Ammon's horn (tissue), 1 donor: ENCODE measurements at places on chromosomes 3 and 15.
A peak's percentile ranks its signal among the peaks of the same experiment; 100 is the strongest.

DNA sequence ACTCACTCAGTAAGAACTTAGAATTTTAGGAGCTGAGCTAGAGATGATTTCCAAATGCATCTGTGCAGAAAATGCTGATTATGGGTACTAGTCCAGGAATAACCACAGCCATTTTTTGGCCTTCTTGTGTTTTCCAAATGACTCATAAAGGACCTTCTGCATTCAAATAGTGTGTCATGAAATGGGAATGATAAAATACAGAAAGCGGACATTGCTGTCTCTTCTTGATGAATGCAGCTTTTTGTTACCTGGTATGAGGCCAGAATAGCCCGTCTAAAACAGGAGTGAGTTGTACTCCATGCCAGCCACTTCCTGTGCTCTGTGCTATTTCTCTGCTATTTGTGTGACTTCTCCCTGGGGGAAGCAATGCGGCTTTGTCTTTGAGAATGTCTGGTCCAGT, 20.5 kb upstream of the FRMD5 start:
- peak; percentile 3 for DNase-seq

DNA sequence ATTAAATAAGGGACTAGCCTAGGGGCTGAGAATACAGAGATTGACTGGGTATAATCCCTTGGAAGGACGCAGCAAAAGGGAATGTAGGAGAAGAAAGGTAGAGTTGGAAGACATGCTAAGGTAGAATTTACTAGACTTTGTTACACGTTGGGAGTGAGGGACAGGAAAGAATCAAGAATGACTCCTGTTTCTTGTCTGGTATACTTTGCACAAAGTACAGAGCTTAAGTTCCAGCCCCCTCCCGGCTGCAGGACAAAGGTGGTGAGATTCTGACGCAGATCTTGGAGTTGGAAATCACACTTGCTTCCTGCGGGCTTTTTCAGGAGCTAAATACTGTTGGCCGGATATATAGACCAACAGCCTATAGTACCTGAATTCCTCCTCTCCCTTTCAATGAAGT, 895 bp downstream of the HYKK start:
- DNase-seq, result no peak

GRCh38 chr3:174409086-174409743, 449.9 kb upstream of the NAALADL2 start:
- DNase-seq, result no peak

- DNase-seq, result peak; percentile 14
Observed at GRCh38 chr3:180175572-180175971, 138.8 kb upstream of the PEX5L start.

DNA sequence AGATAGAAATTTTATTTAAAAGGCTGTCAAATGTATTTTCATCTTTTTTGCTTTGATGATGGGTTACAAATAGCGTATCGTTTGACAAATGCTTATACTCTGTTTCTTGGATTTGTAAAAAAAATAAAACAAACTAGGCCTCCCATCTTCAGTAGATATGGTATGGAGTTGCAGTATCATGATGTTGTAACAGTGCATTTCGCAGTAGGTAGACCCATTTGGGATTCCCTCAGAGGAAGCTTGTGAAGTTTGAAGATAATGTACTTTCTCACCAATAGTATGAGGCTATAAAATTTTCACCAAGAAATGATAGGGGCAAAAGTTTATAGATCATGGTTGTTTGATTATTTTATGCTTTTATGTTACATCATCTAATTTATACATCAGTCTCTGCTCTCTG, 10.8 kb downstream of the MBNL1 start:
- no peak for DNase-seq

- no peak for DNase-seq
Observed at GRCh38 chr3:127694467-127695215, 21.9 kb downstream of the ABTB1 start.

GRCh38 chr3:62553811-62554210, 180.5 kb upstream of the FEZF2 start:
- no peak for DNase-seq

- no peak for DNase-seq
Observed at GRCh38 chr15:101054116-101054515, 135.0 kb downstream of the LRRK1 start.

- DNase-seq, result no peak
Observed at GRCh38 chr15:77224352-77224751, 153.4 kb upstream of the TSPAN3 start.

DNA sequence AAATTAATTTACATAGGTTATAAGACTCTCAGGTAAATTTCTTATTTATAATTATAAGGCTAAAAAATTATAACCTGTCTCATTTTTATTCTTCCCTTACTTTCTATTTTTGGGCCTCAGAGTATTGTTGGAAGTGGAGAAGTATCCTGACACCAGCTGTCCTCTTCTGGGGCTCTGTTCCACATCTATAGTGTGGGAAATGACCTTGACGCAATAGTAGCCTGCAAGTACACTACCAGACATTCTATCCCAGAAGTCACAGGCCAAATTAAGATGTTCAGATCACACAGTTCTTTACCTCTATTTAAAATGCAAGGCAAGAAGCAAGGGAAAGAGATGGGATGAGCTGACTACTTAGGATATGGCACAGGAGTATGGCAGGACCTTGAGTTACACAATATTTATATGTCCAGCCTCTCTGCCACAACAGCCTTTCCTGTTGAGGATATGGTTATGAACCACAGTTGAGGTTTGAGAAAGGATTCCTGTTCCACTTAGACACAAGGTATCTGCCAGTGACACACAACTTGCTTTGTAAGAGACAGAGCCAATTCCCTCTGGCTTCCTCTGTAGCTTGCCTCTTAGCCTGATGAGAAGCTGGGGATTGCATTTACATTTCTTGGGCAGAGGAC, 158.0 kb upstream of the IL12A start:
- no peak for DNase-seq

DNA sequence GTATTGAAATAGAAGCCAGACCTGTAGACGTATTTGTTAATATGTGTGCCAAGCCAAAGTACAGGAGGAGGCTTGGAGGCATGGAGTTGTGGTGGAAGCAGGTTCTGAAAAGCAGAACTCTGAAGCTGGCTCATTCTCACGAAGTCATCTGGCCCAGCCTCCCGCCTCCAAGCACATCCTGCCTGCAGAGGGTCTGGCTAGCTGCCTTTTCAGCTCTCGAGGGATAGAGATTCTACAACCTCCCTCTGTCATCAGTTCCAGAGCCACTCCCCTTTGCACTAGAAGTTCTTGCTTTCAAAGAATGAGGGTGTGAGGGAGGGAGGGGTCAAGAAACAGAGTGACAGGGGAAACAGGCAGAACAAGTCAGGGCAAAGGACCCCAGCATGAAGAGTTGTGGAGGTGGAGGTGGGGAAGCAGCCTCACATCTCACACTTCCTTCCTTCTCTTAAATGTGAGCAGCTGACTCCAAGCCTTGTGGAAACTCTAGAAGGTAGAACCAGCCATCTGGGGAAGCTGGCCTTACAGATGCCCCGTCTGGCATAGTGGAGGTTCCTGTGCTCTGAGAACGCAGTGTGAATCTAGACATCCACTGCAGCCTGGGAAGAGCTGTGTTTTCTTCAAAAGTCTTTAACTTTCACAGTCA, 95.3 kb downstream of the SLC49A4 start:
- DNase-seq, result peak; percentile 84

DNA sequence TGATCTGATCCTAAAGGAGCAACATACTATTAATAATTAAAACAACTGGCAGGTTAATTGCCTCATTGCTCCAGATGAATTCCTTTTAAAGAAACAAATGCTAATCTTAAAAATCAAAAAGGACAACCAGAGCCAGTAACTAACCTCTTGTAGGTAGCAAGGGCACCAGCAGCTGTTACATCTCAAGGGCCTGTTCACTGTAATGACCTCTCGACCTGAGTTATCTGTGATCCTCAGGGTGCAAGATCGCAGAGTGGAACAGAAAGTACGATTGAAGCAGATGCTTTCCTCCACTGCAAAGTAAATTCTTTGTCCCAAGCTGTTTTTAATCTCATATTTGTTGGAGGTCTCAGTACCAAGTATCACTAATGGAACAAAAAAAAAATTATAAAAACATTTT, 11.4 kb downstream of the PLSCR5 start:
- DNase-seq, result no peak

DNA sequence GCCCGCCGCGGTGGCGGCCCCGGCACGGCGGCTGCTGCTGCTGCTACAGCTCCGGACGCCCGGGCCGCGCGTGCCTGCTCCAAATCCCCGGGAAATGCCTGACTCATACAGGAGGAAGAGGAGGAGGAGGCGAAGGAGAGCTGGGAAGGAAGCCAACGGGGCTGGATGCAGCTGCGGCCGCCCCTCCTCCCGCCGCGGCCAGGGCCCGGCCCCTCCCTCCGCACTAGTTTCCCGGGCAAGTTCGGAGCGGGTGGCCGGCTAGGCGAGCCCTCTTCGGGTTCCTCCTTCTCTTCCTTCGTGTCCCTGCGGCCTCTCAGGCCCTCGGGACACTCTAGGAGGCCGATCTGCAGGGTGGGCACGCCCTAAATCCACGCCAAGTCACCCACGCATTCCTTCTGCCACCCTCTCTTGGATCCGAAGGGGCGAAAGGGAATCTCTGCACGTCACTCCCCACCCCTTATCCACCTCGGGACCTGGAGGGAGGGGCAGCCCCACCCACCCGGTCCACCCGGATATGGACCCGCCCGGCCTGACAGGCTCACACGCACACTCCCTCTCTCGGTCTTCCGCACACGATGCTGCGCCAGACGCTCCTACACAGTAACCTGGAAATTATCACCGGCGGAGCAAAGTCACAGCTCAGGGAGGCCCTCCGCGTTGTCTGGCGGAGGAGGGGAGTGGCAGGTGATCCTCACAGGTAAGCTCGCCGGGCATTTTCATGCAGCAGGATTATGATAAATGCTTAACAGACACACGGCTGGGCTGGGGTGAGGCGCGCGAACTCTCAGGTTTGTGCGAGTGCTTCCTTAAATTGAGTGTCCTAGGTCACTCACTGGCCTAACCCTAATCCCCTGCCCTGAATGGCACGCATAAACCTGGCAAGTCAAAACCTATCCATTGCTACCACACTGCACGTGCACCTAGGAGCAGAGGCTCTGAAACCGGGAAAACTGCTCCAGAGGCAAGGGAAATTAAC, at the start of the genes OSBPL10 and ZNF860:
Gene OSBPL10, minus strand, starts transcription at position 57 of the 976 bp plus-strand sequence. CDS start 83 bp downstream, outside the sequence.
Gene ZNF860, plus strand, starts transcription at position 545 of the 976 bp plus-strand sequence. CDS start 7,330 bp downstream, outside the sequence.
- DNase-seq, result peak; percentile 80

DNA sequence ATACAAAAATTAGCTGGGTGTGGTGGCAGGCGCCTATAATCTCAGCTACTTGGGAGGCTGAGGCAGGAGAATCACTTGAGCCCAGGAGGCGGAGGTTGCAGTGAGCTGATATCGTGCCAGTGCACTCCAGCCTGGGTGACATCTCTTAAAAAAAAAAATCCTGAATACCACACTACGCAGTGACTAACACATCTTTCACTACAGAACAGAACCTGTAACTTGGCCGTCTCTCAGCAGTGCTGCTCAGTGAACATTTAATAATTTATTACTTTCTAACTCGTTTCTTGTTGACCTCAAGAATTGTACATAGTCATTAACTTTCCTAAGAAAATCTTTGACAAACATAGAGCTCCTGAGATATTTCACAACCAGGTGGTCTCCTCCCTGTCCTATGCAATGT, 3.8 kb downstream of the GREM1 start:
- DNase-seq, result no peak

GRCh38 chr15:44327578-44327977, 39.1 kb downstream of the GOLM2 start:
- DNase-seq, result no peak

DNA sequence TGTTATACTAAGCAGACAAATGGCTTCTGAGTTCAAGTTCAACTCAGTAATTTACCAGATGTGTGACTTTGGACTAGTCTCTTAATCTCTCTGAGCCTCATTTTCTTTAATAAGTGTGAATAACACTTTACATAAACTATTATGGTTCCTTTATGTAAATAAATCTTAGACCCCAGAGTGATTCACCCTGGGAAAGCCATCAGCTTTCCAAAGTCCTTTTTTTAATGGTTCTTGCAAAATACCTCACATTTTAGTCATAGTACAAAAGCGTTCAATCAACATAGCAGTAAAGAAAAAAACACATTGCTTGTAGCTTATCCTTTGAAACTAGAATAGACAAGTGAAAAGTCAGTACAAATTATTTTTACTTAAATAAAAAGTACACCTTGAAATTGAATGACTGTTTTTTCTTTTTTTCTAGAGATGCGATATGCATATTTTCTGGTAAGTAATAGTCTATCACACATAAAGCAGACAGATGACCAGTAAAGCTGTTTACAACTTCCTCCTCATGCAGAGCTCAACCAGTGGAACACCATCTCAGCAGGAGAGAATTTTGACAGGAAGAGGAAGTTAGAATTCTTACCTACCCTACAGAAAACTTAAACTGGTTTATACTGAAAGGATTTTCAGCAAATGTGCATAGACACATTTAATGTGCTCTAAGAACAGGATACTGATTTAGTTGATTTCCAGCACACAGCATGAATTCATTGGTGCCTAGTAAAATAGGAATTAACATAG, 123.0 kb upstream of the AGBL1 start:
- no peak for DNase-seq

DNA sequence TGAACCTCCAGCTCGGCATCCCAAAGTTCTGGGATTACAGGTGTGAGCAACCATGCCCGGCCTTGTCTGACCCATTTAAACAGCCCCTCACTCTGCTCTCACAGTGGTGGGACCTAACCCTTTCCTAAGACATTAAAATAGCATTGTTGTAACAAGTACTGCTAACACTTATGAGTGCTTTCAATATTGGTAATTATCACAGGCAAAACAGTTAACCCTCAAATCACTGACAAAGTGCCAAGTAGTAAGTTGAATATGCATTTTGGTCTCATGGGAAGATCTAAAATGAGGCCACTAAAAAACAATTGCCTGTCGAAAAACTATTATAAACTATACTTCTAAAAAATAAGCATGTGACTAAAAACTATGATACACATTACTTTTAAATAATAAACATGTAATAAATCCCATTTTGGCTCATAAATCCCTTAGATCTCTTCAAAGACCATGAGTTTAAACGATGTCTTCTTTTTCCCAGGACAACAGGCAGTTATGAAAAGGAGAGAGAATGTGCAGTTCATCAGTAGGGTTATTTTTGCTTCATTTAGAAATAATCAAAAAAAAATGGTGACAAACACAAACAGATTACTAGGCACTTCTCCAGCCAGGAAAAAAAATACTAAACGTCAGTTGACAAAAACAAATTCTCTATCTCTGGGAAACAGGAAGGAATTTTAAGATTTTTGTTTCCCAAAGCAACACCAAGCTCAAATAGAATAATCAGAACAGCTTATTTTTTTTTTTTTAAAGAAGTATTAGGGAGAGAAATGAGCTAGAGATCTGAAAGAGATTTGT, 95.4 kb downstream of the RFTN1 start:
- no peak for DNase-seq

GRCh38 chr3:185981621-185982020, 43.8 kb upstream of the TRA2B start:
- no peak for DNase-seq
